ENCODE measurements at places on chromosomes 7 and 10. TPM values are rescaled to one million over a fixed set of nuclear protein-coding genes. Genes with fewer than 3 reads are reported as not detected.

- no peak for DNase-seq
Observed at GRCh38 chr10:11612021-11613001, 861 bp upstream of the USP6NL start.

GRCh38 chr7:157239571-157240270, 97.1 kb upstream of the DNAJB6 start:
- DNase-seq: no peak

DNA sequence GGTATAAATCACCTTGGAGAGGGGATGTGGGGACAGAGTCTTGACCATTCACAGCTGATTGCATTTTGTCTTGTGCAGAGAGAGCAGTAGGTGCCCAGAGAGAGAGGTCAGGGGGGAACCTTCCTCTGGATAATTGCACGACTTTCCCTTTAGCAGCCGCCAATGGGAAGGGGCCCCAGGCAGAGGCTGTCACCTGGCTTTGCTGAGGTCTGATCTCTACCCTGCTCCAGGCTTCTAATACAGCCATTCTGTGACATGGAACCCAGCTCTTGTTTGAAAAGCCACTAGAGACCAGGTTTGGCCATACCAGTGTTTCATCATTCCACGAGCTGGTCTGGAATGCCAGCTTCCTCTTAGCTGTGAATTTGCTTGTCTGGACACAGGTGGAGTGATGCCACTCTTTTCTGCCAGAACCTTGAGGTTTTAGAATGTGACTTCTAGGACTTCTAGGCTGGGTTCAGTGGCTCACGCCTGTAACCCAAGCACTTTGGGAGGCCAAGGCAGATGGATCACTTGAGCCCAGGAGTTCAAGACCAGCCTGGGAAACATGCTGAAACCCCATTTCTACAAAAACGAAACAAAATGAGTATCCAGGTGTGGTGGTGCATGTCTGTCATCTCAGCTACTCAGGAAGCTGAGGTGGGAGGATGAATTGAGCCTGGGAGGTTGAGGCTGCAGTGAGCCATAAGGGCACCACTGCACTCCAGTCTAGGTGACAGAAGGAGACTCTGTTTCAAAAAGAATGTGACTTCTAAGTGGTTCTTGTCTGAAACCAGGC, 159.9 kb downstream of the CAMK1D start:
- DNase-seq: no peak

DNA sequence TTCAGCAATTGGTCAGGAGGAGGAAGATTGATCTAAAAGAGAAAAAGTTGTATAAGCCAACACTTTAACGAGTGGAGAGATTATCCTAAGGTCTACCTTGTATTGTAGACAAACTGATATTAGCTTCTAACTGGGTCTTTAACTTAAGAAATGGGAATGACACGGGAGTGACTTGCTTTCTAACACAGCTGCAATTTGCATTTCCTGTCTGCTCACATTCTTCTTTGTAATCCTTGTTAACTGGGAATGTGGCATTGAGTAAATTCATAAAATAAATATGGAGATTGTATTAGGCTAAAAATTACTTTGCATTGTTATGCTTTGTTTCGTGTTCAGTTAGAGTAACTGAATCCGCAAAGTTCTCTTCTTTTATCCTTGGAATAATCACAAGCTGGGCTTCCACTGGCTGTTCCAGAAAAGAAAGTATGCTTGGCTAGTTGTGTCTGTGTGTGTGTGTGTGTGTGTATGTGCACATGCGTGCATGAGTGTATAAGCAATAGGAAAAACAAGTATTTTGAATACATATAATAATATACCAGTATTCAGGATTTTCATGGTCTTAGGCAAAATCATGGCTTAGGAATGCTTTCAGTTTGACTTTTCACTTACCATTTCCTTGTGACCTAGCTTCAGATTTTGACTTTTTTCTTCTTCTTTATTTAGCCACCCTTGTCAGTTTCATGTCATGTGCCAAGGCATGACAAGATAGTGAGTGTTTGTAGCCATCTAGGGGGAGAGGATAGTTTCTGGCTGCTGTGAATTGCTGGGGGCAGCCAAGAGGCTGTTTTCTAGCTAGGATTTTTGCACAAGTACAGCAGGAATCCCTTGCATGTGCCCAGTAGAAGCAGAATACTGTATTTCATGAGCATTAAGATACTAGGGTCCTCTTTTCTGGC, 54.5 kb upstream of the FZD8 start:
- DNase-seq: no peak

- DNase-seq: no peak
Observed at GRCh38 chr10:92103376-92104090, 180.0 kb downstream of the BTAF1 start.

Gene ASB10
- not detected for total RNA-seq
